Posterior vena cava (tissue), 2 donors: ENCODE measurements at places on chromosomes 3 and 15. TPM values are rescaled to one million over a fixed set of nuclear protein-coding genes. Genes with fewer than 3 reads are reported as not detected.

ADGRG7 gene
- not detected for total RNA-seq

GRAMD1C gene
- total RNA-seq = 1.2 TPM

NPHP3 gene
- total RNA-seq = 22.1 TPM

LDHAL6B gene
- not detected for total RNA-seq

CD80 gene
- total RNA-seq = 0.24 TPM

EOMES gene
- total RNA-seq = 0.24 TPM

A4GNT gene
- not detected for total RNA-seq

CHRD gene
- total RNA-seq = 18.6 TPM

AGBL1 gene
- total RNA-seq = not detected

ANO10 gene
- total RNA-seq = 56.1 TPM

GABRA5 gene
- total RNA-seq = not detected

NME9 gene
- total RNA-seq = not detected

DUOXA2 gene
- total RNA-seq = not detected

HRH1 gene
- total RNA-seq = 11.4 TPM

CCDC39 gene
- total RNA-seq = 0.65 TPM

AVEN gene
- total RNA-seq = 30.9 TPM
